ENCODE measurements at places on chromosomes 3 and 15.

- no peak for DNase-seq
Measured at GRCh38 chr3:39385456-39386090, 2.4 kb downstream of the SLC25A38 start.

- no peak for DNase-seq
Measured at GRCh38 chr15:74392451-74392830, 25.0 kb upstream of the CYP11A1 start.

GRCh38 chr15:96064351-96064756, 266.1 kb upstream of the NR2F2 start:
- DNase-seq: no peak

DNA sequence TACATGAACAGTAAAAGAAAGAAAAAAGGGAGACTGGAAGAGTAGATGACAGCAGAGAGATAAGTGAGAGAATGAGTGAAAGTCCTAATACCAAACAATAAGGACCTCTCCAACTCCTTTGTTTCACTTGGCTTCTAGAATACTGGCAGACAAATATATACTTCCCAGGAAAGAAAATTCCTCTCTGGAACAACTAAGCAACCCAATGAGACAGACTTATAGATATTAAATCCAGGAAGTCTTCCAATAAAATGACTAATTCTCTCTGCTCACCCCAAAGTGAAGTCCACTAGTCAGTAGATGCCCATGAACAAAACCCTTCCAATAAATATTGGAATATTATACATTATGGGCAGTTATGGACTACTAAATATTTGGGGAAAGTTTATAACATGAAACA, 114.2 kb downstream of the NEDD4 start:
- no peak for DNase-seq

GRCh38 chr15:70475921-70476320, 287.4 kb downstream of the UACA start:
- DNase-seq: no peak

- no peak for DNase-seq
Measured at GRCh38 chr3:9169956-9170850, 79.2 kb downstream of the SRGAP3 start.

DNA sequence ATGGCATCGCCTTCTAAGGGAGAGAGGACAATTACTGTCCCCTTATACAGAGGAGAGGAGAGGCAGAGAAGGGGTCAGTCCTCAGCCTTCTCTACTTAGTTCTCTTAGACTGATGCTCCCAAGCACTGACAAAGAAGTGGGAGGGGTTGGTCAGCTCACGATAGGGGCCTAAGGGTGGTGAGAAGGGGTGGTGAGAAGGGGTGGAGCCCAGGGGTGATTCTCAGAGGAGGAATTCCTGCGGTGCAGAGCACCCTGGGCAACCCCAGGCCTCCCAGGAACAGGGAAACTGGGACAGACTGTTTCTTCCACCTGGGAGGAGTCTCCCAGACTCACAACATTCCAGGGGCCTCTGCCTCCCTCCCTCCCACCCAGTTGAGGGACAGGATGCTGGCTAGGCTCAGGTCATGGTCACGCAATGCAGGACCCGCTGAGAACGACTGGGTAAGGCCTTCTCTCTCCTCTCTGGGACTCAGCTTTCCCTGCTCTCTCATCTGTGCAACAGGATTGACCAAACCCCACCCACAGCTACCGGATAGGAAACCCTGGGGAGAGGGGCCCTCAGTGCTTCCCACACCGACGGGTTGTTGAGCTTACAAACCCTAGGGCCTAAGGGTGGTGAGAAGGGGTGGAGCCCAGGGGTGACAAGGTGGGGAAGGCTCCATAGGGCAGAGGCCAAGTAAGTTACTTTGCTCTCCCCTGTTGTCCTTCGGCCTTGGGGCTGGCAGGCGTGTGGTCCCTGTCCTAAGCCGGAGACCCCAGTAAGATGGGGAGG, 1.5 kb downstream of the TPRA1 start:
- DNase-seq: no peak

GRCh38 chr3:28295898-28296490, 52.5 kb upstream of the ZCWPW2 start:
- DNase-seq: no peak

DNA sequence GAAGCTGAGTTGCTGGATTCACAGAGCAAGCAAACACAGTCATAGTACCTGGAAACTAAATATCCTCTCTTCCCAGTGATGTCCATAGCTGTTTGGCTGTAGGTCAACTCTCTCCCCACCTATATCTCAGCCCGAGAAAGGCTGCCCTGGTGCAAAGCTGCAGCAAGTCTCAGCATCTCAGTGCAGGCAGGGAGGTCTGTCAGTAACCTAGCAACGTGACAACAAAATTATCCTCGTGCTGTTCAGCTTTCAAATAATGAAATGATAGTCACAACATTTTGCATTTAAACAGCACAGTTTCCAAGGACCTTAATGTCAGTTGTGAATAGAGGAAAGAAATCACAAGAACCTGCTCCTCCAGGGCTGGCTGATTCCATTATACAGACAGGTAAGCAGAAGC, 83.6 kb downstream of the CHST2 start:
- DNase-seq: no peak

DNA sequence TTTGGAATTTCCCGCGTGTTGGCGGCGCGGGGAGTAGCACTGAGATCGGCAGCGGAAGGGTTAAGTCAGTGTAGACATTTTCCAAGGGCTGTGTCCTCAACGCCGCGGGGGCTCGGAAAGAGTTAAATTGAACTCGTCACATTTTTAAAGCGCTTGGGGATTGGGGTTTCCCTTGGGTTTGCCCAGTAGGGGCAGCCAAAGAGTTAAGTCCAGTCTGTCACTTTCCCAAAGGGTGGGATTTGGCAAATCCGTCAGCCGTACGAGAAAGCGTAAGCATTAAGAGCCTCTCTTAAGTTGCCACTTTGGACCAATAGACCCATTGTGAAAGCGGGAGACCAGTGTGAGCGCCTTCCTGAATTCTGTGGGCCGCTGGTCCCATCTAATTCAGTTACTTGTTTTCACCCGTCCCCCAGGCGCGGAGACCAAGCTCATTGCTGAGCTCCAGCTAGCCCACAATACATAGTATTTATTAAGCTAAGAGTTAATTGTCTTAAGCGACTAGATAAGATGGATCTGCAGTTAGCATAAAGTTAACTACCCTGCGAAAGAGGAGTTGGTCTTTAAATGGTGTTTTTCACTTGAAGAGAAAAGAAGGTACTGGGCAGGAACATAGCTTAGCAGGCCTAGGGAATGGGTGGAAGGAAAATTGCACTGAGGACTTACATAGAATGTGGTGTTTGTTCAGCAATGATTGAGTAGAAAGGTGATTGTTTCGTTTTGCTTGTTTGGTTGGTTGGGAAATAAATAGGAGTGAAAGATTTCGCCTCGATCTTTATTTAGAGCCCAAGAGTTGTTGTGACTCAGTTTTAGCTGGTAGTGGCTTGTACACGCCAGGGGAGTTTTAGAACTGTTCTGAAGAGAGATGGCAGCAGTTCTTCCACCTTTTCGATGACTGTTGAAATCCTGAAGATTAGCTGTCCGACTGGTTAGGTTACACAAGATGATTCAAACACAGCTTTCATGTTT, 932 bp downstream of the ARL8B start:
- no peak for DNase-seq

DNA sequence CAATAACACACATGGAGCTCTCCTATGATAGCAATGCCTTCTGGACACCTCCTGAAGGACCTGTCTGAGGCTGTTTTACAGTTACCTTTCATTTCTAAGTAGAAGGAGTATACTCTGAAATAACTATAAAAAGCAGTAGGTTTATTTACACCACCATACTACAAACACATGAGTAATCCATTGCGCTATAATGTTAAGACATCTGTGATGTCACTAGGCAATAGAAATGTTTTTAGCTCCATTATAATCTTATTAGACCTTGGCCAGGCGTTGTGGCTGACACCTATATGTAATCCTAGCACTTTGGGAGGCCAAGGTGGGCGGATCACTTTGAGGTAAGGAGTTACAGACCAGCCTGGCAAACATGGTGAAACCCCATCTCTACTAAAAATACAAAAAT, 24.7 kb downstream of the PXK start:
- DNase-seq: no peak

DNA sequence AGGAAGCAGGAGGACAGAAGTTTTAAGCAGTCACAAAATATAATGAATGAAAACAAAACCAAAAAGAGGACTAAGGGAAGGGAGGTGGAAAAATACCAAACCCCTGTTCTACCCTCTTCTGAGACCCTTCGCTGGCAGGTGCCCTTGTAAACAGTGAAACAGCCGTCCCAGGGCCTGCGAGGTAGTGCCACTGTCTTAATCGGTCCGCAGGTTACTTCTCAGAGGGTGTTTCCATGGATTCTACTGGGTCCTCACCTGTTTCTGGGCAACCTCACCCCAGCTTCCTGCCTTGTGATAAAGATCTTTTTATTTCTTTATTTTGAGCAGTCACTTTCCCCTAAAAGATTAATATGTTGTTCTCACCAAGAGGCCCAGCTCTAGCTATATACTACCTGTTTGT, 65.3 kb downstream of the SLC30A4 start:
- DNase-seq: no peak

GRCh38 chr15:50458348-50459112, 34.3 kb downstream of the USP8 start:
- no peak for DNase-seq

GRCh38 chr15:96330064-96330449, 443 bp upstream of the NR2F2 start:
- no peak for DNase-seq

DNA sequence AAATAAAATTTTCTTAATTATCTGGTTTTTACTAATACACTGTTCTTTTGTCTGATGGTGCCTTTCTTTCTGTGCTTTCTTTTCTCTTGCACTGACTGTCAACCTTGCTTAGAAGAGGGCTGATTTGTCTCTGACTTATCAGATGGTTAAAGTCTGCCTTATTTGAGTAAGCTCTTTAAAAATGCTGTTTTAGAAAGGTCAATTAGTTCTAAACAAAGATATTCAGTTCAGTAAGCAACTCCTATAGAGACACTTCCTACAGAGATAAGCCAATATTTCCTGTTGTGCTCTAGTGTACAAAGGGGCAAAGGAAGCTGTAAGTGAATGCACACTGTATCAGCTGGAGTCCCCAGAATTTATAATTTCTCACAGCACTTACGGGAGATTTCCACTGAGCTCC, 153.4 kb upstream of the TSPAN3 start:
- DNase-seq: no peak

DNA sequence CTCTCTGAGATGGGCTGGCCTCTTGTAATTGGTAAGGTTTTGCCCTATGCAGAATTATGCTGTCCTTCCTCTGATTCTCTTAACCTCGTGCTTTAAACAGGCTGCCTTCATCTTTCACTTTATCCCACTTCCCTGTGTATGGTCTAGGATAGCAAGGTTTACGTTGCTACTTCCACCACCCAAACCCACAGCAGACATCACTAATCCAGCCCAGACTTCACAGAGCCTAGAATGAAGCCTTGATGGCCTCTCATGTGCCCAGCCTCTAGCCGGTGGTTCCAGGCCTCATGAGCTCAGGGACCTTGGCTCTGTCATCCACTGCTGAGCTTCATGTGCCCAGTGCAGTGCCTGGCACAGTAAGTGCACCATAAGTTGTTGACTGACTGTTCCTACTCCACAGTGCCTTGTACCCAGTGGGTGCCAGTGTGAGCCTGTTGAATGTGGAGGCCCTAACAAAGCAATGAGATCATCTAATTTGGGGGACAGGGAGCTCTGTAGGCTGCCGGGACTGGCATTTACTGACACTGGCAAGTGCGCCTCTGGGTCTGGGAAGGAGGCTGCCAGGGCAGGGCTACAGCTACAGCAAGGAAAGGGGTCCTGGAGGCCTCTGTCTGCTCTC, 12.5 kb downstream of the SLC6A6 start:
- no peak for DNase-seq

- no peak for DNase-seq
Measured at GRCh38 chr3:30548600-30548999, 57.8 kb upstream of the TGFBR2 start.

DNA sequence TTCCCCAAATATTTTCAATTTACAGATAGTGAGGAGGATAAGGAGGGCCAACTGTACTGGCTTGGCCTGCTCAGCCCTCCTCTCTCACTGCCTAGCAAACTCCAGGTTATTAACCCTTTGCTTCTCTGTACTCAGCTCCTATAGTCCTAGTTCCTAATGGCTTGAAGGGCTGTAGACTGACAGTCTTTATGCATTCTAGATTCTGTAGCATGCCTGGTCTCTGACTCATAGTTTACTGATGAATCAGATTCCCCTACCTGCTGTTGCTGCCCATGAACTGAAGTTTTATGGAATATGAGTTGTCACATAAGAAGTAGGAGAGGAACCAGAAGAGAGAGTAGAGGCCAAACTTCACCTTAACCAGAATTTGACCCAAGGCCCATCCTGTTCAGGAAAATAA, 27.1 kb upstream of the MAP3K13 start:
- DNase-seq: no peak

GRCh38 chr3:195105389-195105788, 165.6 kb downstream of the XXYLT1 start:
- no peak for DNase-seq

GRCh38 chr15:50907601-50908208, 778 bp upstream of the AP4E1 start:
- peak; percentile 33 for DNase-seq

DNA sequence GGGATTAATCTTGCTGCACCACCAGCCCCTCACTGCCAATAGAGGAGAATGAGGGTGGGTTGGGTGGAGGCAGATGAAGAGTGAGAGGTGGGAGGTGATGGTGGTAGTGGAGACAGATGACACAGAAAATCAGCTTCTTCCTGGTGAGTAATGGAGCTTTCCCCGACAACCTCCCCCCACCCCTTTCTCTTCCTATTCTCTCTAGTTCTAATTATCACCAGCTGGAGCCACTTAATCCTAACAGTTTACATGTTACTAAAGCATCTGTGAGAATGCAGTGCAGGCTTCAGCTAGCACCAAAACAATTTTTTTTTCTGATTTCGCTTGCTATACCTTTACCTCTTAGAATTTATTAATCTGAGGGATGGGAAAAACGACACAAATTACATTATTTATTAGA, 116.1 kb upstream of the DNAJC19 start:
- no peak for DNase-seq

DNA sequence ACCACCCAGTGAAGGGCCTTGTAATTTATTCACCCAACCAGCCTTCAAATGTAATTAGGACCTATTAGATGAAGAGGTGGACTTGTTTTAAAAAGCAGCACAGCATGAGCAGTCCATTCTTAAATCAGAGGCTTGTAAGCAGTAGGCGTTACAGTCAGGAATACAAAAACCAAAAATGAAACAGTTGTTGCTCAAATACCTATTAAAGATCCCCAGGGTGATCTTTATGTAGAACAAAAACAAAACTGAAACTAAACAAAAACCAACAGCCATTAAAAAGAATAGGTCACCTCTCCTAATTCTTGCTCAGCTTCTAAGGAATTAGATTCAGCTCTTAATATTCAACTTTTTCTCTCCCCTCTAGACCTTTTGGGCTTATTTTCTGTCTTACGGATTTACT, 104.9 kb upstream of the ST8SIA2 start:
- no peak for DNase-seq

GRCh38 chr3:193241716-193242115, 694 bp downstream of the PLAAT1 start:
- no peak for DNase-seq

- DNase-seq: no peak
Measured at GRCh38 chr15:60766391-60767128, 287.6 kb upstream of the ICE2 start.
